Activated T-cell treated with anti-CD3 and anti-CD28 coated beads for 48 hours (primary cell): ENCODE measurements at places on chromosomes 11 and 22.
A peak's percentile ranks its signal among the peaks of the same experiment; 100 is the strongest.

DNA sequence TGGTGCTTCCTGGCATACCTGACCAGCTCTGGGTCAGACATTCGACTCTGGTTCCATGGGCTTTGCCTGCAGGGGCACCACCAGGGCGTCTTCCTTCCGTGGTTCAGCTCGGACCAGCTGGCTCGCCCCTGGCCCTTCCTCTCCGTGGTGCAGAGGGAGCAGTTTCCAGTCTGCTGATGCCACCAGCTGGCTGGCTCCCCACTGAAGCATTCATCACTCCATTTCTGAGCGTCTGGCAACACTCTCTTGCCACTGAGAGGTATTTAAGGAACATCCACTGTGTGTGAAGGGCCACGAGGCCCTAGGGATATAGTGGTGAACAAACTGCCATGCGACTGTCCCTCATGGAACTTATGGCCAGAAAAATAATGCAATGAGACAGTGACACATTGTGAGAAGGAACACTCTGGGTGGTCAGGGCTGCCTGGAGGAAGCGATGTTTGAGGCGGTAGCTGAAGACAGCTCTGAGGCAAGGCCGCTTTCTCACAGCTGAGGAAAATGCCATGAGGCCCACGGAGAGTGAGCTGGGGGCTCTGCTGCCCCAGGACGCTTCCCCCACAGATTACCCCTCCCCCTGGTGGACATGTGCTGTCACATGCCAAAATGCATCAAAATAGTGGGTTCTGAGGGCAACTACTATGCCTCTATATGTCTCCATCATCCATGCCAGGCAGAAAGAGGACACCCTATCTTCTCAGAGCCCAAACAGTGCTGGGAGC lies 44.9 kb upstream of the ARFGAP3 start:
- no peak for DNase-seq

- DNase-seq = no peak
Observed at GRCh38 chr22:26072621-26073020, 96.6 kb upstream of the SEZ6L start.

DNA sequence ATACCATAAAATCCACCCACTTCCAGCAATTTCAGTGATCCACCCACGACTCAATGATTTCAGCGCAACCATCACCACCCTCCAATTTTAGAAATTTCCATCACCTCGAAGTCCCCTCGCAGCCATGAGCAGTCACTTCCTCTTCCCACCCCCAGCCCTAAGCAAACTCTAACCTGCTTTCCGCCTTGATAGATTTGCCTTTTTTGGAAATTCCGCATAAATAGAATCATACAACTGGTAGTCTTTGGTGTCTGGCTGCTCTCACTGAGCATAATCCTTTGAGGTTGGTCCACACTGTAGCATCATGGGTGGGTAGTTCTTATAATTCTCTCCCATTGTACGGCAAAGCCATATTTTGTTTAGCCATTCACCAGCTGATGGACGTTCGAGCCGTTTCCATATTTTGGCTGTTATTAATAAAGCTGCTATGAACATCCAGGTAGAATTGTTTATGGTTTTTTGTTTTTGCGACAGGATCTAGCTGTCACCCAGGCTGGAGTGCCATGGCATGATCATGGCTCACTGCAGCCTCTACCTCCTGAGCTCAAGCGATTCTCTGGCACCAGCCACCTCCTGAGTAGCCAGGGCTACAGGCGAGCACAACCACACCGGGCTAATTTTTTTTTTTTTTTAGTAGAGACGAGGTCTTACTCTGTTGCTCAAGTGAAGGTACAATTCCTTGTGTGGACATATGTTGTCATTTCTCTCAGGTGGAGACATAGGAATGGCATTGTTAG lies 16.0 kb downstream of the PIM3 start:
- no peak for DNase-seq

DNA sequence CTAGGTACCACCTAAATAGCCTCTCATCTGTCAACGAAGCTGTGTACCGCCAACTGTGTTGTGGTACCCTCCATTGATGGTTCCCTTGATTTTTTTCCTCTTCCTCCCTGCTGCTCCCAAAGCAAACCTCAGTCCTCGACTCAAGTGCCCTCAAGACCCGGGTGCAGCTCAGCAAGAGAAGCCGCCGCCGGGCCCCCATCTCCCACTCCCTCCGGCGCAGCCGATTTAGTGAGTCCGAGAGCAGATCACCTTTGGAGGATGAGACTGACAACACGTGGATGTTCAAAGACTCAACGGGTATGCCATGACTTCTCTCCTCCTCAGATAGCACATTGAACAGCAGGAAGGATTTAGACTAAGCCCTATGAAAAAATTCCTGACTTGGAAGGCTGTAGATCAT lies 22.4 kb upstream of the CRYBB3 start:
- DNase-seq = no peak

DNA sequence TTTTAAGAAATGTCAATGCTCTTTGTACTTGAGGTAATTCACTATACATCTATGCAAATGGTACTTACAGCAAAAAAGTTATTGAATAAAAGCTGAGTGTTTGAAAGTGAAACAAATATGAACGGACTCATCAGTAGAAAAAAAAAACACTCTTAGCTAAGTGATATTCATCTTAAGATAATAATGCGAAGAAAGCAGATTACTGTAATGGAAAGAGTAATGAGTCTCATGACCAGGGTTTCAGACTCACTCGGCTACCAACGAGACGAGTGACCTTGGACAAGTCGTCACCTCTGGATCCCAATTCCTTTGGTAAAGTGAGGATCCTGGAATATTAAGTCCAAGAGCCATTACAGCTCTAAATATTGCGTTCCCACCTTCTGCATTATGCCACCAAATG lies 57.0 kb downstream of the PACSIN2 start:
- DNase-seq = no peak

- peak; percentile 12 for DNase-seq
Observed at GRCh38 chr22:48576333-48577013, 1251.2 kb downstream of the BRD1 start.

DNA sequence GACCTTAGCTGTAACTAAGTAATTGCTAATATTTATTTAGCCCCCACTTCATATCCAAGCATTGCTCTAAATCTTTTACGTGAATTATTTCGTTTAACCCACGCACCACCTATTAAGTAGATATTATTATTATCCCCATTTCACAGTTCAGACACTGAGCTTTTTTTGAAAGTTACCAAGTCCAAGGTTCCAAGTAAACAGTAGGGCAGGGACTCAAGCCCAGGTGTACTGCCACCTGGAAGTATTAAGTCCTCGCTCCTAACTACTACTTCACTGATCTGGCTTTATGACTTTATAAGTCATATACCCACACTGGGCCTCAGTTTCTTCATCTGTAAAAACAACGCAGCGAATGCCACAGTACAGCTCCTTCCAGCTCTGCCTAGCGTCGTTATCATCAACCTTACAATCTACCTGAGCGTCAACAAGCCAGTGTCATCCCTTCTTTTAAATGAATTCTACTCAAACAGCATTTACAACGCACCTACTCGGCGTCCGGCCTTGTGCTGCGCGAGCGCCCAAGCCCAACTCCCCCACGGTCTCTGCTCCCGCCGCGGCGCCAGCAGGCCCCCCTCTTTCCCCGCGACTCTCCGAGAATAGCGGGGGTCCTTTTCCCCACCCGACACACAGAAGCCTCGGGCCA lies 624 bp downstream of the TMEM41B start:
- peak; percentile 20 for DNase-seq

- no peak for DNase-seq
Observed at GRCh38 chr11:114684636-114685035, 6.3 kb downstream of the NXPE2 start.

- DNase-seq = no peak
Observed at GRCh38 chr22:30043161-30043560, 37.1 kb upstream of the HORMAD2 start.
